GDM1 (cell line): ENCODE measurements at places on chromosomes 2 and 18.

GRCh38 chr2:102342888-102343287 lies 12.7 kb upstream of the IL18R1 start:
- no peak for DNase-seq

DNA sequence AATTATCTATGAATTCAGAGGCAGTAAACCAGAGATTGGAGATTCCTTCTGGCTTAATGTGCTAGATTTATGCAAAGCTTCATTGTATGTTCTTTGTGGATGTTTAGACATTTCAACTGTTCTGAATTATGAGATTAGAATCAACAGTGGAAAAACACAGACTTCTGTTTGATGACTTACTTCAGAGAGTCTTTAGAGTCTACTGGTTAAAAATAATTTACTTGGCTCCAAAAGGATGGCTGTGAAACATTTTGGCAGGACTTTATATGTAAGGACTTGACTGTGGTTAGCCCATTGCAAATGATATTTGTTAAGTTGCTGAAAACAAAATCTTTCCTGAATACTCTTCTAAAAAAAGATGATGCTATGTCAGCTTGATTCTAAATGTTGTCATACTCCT lies 25.5 kb upstream of the LRRC30 start:
- DNase-seq, result no peak

GRCh38 chr2:96262306-96262705 lies 3.5 kb downstream of the TMEM127 start:
- no peak for DNase-seq

DNA sequence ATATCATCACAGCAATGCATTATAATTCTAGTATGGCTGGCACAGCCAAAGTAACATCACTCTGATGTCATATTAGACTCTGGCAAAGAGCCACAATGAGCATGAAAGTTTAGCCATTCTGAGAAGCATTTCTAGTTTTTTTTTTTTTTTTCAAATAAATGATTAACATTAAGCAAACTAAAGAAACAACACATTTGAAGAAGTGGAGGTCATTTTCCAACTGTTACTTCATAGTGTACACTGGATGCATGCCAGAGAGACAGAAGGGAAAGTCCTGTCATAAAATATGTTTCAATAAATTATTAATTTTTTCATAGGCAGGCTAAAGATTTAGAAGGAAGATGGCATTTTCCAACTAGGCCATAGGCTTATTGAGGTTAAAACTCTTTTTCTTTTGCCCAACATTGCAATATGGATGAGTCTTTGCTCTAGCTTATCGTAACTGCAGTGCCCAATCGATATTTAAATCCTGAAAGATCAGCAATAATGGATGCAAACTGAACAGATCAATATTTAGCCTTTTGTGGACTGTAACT lies 1630.4 kb upstream of the ACVR2A start:
- DNase-seq, result no peak

GRCh38 chr2:1366546-1367134 lies 46.6 kb upstream of the TPO start:
- DNase-seq, result no peak

- no peak for DNase-seq
Observed at GRCh38 chr2:169980643-169981042, 153.4 kb downstream of the UBR3 start.

- DNase-seq, result no peak
Observed at GRCh38 chr2:105470979-105471378, 72.1 kb upstream of the FHL2 start.

DNA sequence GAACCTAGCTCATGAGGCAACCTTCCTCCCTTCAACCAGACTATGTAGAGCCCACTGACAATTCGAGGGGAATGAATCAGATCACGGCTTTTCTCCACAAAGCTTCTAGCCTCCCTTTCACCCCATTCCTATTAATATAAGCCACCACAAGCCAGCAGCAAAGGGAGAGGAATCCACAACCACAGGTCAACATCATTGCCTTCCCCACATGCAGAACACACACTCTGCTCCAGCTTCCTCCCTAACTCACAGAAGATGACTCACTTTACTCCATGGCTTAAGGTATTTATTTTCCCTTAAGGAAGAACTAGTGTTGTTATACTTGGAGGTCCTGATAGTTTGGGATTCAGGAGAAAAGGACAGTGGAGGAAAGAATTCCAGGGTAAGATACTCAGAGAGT lies 272.2 kb downstream of the C1D start:
- no peak for DNase-seq

DNA sequence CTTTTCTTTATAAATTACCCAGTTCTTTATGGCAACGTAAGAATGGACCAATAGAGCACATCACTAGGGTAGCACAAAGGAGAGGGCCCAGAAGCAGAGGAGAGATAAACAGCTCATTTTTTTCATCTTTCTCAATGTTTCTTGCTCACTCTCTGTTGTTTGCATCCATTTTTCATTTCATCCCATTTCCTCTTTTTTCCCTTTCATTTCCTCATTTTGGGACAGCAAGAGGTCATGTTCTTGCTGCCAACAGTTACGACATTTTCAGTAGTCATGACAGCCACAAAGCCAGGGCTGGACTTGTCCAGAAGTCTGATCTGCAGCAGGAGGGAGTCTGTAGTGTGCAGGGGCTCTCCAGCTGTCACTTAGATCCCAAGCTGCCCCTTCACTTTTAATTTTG lies 52.7 kb upstream of the CYP1B1 start:
- DNase-seq, result no peak

DNA sequence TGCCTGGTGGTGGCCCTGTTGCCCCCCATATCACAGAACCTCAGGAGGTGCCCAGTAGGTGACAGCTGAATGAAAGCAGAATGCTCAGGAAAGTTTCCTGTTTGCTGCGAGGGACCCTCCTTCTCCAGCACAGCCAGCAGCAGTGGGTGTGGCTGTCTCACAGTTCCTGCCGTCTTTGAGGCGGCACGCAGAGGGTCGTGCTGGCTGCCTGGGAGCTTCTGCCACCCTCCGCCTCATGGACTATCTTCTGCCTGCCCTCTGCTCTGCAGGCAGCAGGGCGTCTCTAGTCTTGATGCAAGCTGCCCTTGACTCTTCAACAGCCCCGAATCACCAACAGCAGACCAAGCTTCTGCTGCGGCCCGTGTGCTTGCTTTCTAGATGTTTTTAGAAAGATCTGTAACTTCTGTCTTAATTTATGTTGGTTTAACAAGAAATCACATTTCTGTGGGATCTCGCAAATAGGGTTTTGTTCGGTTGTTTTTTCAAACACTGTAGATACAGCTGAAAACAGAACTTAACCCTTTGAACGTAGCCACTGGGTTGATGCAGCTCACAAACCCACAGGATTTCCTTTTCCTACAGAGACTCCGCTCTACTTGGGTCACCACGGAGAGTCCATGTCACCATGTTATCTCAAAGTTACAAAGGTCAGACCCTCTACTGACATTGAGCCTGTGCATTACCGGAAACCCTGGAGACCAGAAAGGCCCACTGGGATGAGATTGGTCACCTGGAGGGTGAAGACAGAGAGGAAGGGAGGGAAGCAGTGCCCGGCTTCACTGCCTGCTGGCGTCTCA lies 144.9 kb downstream of the ACOXL start:
- peak; percentile 2 for DNase-seq

DNA sequence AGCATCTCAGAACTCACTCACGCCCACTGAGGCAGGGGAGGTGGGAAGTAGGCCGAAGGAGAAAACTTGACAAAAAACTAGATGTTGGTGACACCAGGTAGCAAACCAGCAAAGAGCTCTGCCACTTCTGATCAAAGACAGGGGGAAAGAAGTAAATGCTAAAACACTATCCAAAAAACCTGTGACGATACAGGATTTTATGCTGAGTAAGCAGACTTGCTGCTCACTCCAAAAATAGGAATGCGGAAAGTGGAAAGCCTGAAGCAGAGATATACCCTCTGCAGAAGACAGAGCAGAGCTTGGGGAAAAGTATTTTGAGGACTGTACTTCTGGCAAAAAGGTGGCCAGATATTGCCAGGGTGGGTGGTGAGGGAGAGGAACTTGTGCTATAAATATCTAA lies 73.3 kb upstream of the YPEL5 start:
- no peak for DNase-seq
